ENCODE measurements at places on chromosomes 1 and 21.

DNA sequence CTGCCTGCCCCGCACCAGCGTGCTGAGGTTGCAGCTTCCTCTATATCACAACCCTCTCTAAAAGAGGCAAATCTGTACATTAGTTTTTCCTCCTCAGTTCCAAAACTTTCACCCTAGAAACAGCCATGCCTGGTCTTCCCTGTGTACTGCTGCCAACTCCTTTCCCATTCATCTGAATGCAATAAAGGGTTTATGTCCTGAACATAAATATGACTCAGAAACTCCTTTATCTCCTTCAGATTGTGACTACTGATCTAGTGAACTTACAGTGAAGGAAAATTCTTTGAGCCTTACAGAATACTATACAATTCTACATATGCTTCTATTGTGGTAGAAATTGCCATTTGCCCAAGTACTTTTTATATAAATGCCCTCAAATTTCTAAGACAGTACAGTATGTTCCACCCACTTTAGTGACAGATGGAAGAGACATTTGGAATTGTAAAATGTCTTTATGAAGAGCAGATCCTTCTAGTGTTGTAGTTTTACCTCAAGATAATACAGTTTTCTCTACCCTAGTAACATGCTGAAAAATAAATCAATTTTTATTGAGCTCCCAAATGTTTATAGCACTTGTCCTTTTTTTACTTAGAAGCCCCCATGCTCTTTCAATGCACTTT lies 345.1 kb upstream of the SNX7 start:
- DNase-seq, result no peak

- no peak for DNase-seq
These were observed 26.8 kb downstream of the THEM4 start for GRCh38 chr1:151882466-151882865.

DNA sequence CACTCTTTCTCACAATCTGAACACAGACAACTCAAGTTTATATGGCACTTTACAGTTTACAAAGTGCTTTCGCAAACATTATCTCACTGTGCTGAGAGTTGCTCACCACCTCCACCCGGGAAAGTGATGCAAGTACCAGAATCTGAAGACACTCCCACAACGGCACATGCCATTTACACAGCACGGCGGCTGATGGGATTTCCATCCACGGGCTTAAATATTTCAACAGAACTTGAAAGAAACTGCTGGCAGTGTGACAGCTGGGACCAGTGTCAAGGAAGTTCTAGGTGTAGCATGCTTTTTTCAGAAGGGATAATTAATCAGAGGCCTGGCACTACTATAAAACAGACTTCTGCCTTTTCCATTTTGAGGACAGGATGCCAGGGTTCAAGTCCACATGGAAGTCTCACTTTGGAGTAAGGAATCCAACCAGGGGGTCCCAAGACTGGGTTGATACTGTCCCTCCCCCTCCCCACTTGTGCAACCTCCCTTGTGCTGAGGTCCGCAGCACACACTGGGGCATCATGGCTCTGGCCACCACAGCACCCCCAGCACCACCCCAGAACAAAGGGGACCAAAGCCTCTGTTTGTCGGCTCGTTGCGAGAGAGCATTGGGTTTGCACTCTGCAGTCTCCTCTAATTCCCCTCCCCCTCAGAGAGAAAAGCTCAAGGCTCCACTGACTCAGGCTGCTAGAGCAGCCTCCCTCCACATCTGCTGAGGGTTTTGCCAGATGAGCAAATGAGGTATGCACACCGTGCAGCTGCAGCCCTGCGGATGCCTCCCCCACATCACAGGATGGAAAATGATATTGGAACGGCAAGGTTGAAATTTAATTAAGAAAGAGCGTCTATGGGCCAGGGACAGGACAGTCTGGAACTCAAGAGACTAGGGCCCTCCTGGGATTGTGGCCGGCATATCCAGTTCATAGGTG lies 154.9 kb downstream of the TGFBR3 start:
- DNase-seq, result peak; percentile 72

DNA sequence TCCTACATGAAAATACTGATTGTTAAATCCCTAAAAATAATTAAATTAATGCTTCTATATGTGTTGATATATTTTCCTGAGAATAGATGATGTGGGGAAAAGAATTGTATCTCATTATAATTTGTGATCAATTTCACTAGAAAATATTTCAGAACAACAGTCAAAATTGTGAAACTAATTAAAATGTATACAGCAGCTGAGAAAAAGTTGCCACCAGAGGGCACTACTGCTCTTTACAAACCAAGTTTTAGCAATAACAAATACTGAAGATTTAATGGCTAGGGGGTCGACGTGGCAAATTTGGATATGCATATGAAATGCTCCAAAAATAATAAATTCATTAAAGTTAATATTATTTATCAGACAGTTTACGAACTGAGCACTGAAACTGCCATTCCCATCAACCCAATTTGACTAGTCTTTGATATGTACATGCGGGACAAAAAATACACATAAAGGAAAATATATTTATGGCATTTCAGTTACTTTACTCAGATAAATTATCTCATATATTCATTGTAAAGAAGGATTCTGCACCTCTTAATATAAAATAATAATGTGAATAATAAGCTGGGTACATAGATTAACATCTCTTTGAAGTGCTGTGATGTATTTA lies 96.3 kb upstream of the TMPRSS15 start:
- peak; percentile 29 for DNase-seq

GRCh38 chr1:225860876-225861441 lies 21.2 kb downstream of the TMEM63A start:
- DNase-seq, result no peak

DNA sequence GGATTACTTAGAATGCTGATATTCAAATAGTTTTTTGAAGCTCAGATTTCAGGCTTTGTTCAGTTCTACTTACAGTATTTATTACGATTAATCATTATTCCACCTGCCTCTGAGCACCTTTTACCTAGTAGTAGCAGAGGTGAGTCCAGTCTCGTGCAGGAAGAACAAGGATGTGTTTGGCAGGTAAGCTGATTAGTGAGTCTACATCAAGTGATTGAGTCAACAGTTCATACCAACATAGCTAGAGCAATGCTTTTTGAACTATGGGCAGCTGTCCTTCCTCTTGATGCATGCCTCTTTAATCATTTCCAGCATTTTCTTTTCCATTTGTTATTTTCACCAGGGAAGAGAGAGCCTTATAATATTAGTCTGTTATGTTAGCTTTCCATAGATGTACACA lies 838.9 kb downstream of the USP25 start:
- no peak for DNase-seq

DNA sequence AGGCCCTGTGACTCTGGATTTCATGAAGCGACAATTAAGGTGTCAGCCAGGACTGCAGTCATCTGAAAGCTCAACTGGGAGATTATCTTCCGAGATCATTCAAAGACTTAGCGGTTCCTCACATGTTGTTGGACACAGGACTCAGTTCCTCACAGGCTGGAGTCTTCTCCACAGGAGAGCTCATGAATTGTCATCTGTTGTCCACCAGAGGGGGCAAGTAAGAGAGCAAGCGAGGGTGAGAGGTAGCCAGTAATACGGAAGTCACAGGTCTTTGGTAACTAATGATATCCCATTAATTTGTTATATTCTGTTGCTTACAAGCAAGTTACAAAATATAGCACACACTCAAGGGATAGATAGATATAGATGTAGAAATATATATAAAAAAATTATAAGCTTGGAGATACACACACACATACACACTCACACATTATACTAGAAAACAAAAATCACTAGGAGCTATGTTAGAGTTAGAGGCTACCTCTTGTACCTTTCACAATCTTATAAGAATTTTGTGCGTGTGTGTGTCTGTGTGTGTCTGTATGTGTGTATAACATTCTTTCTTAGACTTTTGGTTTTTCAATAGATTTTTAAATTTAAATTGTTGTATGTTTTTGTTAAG lies 1695.3 kb downstream of the BRINP3 start:
- DNase-seq, result no peak

GRCh38 chr1:97565886-97566285 lies 354.9 kb downstream of the DPYD start:
- no peak for DNase-seq

DNA sequence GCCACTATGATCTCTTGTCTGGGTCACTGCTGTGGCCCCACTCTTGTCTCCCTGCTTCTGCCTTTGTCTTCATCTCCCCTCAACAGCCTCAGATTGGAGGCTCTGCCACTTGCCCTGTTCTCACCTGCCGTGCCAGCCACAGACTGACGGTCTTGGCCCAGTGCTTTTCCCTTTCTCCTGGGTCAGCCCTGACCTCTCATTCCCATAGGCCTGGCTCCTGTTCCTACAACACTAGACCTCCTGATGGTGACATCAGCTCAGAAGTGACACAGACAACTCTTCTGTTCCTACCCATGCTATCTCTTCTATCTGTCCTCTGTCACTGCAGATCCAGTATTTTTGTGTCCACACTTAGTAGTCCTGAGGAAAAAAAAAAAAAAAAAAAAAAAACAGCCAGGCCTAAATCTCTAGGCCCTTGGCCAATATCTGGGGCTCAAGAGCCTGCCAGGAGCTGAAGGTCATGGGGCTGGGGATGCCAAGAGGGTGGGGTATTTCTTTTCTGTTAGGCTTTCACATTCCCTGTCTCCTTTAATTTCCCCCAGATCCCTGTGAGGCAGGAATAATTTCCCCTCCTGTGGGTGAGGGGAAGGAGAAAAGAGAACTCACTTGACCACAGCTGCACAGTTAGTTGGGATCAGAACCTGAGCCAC lies 42.0 kb upstream of the FOXO6 start:
- DNase-seq, result no peak

- no peak for DNase-seq
These were observed 34.7 kb downstream of the PDE4B start for GRCh38 chr1:65827346-65827745.

GRCh38 chr1:233738850-233739249 lies 124.9 kb downstream of the KCNK1 start:
- DNase-seq, result no peak

DNA sequence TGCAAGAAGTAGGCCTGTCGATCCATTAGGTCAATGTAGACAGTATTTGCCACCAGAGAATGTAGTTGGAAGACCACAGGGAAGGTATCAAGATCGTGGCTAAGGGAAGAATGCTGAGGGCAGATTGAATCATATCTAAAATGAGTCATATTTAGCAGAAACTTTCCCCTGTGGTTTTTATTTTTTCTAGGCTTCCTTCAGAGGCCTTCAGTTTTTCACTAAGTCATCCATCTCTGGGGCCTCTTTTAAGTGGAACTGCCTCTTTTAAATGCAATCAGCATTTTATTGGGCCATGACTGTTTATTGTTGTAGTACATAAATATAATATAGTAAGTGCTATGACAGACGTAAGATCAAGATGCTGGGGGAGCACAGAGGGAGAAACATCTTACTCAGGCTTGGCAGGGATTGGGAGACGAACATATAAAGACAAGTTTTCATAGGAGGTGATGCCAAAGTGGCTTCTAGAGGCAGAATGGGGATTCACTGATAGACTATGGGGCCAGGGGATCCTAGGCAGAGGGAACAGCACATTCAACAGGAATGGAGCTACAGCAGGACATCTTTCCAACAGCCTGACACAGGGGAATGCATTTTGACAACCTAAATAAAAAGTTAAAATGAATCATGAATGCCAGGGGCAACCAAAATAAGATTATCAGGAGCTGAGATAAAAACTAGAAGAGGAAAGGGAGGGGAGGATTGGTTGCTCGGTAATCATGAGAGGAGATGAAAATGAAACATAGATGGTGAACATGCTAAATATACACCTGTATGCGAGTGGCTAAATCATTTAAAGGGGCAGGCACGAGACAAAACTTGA lies 20.1 kb downstream of the UBE2U start:
- DNase-seq, result no peak

DNA sequence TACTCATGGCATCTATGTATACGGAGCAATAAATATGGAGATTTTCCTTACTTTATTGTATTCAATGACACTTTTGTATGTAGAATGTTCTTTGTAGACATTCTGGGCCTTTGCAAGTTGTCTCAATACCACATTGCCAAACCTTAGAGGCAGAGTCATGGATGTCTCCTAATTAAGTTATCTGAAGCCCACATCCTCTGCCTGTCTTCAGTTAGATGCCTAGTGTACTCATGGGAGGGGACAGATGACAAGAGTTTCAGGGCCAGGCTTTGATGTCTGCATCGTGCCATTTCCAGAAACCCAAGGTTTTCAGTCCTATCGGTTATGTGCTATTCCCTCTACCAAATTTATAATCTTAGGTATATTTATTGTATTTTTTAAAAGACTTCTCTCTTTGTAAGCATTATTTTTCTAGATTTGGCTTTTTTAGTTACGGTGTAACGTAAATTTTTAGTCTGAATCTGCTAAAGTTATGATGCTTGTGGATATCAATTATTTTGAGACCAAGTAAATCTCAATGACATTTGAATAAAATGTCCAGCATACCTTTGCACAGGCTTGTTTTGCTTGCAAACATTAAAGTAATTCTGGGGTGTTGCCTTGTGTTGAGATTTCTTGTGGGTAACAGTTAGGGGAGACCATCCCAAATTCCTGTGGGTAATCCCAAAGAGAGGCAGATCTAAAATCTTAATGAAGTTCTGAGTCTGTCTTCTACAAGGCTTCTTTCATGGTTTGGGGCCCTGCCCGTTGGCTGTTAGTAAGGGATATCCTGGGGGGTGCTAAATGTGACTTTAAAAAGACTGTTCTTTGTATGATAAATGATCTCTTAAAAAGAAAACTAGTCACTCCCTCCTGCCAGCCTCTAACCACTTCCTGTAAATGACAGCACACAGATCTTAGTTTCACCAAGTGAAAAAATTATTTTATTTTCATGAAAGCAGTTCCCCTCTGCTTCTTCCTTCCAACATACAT lies 8.0 kb upstream of the MACF1 start:
- DNase-seq, result peak; percentile 78

- DNase-seq, result no peak
These were observed 235.3 kb upstream of the ESRRG start for GRCh38 chr1:216958569-216958968.

Measured in activated CD4-positive, alpha-beta memory T cell treated with anti-CD3 and anti-CD28 coated beads for 36 hours (primary cell).